ENCODE measurements at places on chromosomes 1 and 21.

- no peak for DNase-seq
- no peak overlapping the region for H3K4me3 ChIP-seq
- H3K27ac ChIP-seq, result no peak overlapping the region
- H3K36me3 ChIP-seq, result no peaks in the 10 kb centered on the region
- no peaks in the 10 kb centered on the region for H3K4me1 ChIP-seq
Observed at GRCh38 chr1:246798606-246799496, 74.6 kb downstream of the SCCPDH start.

DNA sequence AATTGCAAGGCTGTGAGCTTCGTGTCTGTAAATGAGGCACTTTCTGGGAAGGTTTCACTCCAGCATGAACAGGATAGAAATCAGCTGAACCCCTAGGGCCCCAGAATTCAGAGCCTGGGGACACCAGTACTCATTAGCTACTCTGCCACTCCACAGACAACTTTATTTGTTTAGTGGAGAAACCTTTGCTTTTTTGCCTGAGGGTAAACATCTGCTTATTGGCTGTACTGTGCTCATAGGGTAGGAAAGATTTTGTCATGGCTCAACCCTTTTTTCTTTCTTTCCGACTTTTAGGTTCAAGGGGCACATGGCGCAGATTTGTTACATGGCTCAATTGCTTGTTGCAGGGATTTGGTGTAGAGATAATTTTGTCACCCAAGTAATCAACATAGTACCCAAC lies 138.4 kb upstream of the BACE2 start:
- no peaks in the 10 kb centered on the region for H3K36me3 ChIP-seq
- H3K27ac ChIP-seq, result no peak overlapping the region
- H3K4me1 ChIP-seq, result no peaks in the 10 kb centered on the region
- H3K4me3 ChIP-seq, result no peak overlapping the region
- H3K27me3 ChIP-seq, result no peaks in the 10 kb centered on the region

GRCh38 chr1:186967656-186968394 lies 139.1 kb downstream of the PLA2G4A start:
- no peak overlapping the region for H3K4me3 ChIP-seq
- H3K4me1 ChIP-seq, result no peaks in the 10 kb centered on the region
- no peak for DNase-seq
- no peak overlapping the region for H3K27ac ChIP-seq

DNA sequence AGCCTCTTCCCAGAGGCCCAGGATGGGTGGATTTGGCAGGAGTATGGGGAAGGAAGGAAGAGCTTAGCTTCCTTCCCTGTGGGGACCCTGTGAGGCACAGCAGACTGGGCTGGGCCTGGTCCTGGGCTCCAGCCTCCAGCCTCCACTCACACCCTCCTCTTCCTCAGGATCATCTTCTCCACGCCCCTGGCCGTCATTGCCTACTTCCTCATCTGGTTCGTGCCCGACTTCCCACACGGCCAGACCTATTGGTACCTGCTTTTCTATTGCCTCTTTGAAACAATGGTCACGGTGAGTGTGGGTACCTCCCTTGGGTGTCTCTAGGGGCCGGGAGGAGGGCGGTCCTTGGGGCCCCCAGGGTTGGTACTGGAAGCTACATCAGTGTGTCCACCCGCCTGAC lies 10.1 kb downstream of the MFSD2A start:
- no peak overlapping the region for H3K4me3 ChIP-seq
- peaks cover 91% of the 10 kb centered on the region for H3K36me3 ChIP-seq
- no peaks in the 10 kb centered on the region for H3K27me3 ChIP-seq
- H3K27ac ChIP-seq, result no peak overlapping the region
- DNase-seq, result no peak

DNA sequence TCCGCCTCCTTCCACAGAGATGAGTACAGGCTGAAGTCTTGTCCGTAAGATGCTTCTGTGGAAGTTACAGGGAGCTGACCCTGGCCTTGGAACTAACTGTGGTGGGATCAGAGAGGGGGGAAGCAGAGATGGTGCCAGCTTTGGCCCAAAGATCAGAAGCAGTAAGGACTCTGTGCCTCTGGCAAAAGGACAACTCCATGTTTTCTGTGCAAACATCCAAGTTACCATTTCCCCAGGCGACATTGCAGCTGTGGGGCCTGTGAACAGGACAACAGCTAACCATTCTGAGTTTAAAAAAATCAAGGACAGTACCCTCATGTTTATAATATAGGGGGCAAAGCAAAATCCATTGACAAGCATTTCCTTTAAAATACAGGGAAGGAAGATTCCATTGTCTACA lies 38.4 kb downstream of the TEX35 start:
- H3K27me3 ChIP-seq, result no peaks in the 10 kb centered on the region
- H3K4me1 ChIP-seq, result no peaks in the 10 kb centered on the region
- no peak for DNase-seq

- no peak overlapping the region for H3K27ac ChIP-seq
- peaks cover 2% of the 10 kb centered on the region for H3K27me3 ChIP-seq
- H3K4me3 ChIP-seq, result no peak overlapping the region
- DNase-seq, result no peak
Observed at GRCh38 chr1:31483012-31483946, 70.3 kb downstream of the SERINC2 start.

DNA sequence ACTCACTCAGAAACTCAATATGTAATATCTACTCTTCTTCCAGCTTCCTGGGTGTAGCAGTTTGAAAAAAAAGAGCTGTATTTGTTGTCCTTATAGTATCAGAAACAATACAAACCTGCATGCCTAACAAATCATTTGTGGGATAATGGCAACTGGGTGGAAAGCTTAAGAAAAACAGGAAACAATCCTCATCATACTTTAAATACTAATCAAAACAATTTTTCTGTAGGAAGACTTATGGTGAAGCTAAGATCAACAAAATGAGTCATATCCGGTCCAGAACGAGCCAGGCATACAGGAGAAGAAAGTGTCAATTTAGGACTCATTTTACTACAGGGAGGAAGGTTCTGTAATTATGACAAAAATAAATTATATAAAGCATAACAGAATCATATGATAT lies 181.8 kb upstream of the ADGRL4 start:
- DNase-seq, result no peak
- no peaks in the 10 kb centered on the region for H3K27me3 ChIP-seq
- no peak overlapping the region for H3K4me3 ChIP-seq
- no peaks in the 10 kb centered on the region for H3K4me1 ChIP-seq
- no peaks in the 10 kb centered on the region for H3K36me3 ChIP-seq

DNA sequence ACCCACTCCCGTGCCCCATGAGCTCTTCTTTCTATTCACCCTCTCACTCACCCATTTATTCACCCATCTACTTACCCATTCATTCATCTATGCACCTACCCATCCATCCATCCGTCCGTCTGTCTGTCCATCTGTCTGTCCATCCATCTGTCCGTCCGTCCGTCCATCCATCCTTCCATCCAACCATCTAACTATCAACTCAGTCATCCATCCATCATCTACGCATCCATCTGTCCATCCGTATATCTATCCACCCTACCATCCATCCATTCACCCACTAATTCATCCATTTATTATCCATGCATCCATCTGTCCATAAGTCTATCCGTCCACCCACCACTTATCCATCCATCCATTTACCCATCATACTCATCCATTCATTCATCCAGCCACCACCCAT lies 10.8 kb upstream of the CSF3R start:
- no peaks in the 10 kb centered on the region for H3K4me1 ChIP-seq
- peaks cover 18% of the 10 kb centered on the region for H3K27me3 ChIP-seq
- H3K4me3 ChIP-seq, result no peak overlapping the region
- no peaks in the 10 kb centered on the region for H3K36me3 ChIP-seq
- H3K27ac ChIP-seq, result no peak overlapping the region
- DNase-seq, result no peak

- H3K4me3 ChIP-seq, result no peak overlapping the region
- no peak overlapping the region for H3K27ac ChIP-seq
- no peaks in the 10 kb centered on the region for H3K4me1 ChIP-seq
- no peak for DNase-seq
Observed at GRCh38 chr1:245901037-245901436, 606.0 kb downstream of the SMYD3 start.

- peaks cover 7% of the 10 kb centered on the region for H3K27me3 ChIP-seq
- peaks cover 27% of the 10 kb centered on the region for H3K4me1 ChIP-seq
- peak overlapping the region; percentile 23 for H3K27ac ChIP-seq
- no peak for DNase-seq
- H3K36me3 ChIP-seq, result no peaks in the 10 kb centered on the region
Observed at GRCh38 chr1:33231166-33231565, 25.1 kb upstream of the ZNF362 start.

GRCh38 chr1:212135166-212135565 lies 99.6 kb downstream of the DTL start:
- DNase-seq, result no peak
- H3K4me3 ChIP-seq, result no peak overlapping the region
- peaks cover 2% of the 10 kb centered on the region for H3K4me1 ChIP-seq
- H3K36me3 ChIP-seq, result peaks cover 39% of the 10 kb centered on the region
- H3K27me3 ChIP-seq, result no peaks in the 10 kb centered on the region
- no peak overlapping the region for H3K27ac ChIP-seq

GRCh38 chr1:179164494-179164893 lies 65.0 kb downstream of the ABL2 start:
- H3K4me1 ChIP-seq, result no peaks in the 10 kb centered on the region
- no peaks in the 10 kb centered on the region for H3K36me3 ChIP-seq
- no peak overlapping the region for H3K4me3 ChIP-seq
- no peak for DNase-seq

GRCh38 chr1:230825761-230826160 lies 42.6 kb downstream of the C1orf198 start:
- no peaks in the 10 kb centered on the region for H3K36me3 ChIP-seq
- no peak overlapping the region for H3K27ac ChIP-seq
- DNase-seq, result no peak
- H3K27me3 ChIP-seq, result peaks cover 2% of the 10 kb centered on the region

DNA sequence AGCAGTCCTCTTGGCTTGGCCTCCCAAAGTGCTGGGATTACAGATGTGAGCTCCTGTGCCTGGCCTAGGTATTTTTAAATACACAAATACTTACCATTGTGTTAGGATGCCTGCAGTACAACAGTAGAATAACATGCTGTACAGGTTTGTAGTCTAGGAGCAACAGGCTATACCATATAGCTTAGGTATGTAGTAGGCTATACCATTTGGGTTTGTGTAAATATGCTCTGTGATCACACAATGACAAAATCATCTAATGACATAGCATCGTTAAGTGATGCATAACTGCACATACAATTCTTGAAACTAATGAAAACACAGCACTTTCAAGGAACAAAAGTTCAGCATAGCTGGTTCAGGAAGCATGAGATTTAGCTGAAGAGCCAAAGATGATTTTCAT lies 12.7 kb downstream of the POU2F1 start:
- H3K36me3 ChIP-seq, result peaks cover 3% of the 10 kb centered on the region
- peaks cover 18% of the 10 kb centered on the region for H3K4me1 ChIP-seq
- no peaks in the 10 kb centered on the region for H3K27me3 ChIP-seq
- H3K4me3 ChIP-seq, result no peak overlapping the region
- H3K27ac ChIP-seq, result no peak overlapping the region

DNA sequence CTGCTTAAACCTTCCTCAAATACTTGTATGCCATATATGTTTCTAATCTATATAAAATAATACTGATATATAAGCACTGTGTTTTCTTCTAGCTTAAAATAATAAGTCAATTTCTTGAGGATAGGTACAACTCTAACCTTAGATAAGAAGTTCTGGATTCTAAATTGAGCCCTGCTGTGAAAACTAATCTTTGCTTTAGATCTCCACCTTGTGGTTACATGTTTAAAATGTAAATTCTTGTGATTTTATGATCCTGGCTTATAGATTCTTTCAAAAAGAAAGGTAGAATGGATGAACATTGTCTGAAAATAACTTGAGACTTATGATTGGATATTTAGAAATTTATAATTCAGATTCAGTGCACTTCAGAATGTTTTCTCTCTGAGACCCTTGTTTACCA lies 38.9 kb upstream of the HMCN1 start:
- H3K4me3 ChIP-seq, result no peak overlapping the region
- DNase-seq, result no peak
- H3K4me1 ChIP-seq, result peaks cover 15% of the 10 kb centered on the region
- peaks cover 9% of the 10 kb centered on the region for H3K27me3 ChIP-seq

DNA sequence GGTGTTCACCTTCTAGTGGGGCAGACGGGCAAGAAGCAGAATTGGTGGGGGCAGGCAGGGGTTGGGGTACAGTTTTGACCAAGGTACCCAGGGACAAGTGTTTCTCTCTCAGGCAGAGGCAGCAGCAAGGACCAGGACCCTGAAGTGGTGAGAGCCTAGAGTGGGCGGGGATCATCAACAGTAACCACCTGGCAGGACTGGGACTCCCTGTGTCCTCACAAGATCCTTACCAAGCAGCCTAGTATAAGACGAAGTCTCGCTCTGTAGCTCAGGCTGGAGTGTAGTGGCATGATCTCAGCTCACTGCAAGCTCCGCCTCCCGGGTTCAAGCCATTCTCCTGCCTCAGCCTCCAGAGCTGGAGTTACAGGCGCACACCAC lies 3.2 kb upstream of the NADK start:
- no peaks in the 10 kb centered on the region for H3K27me3 ChIP-seq
- H3K4me3 ChIP-seq, result no peak overlapping the region
- peak overlapping the region; percentile 83 for H3K27ac ChIP-seq
- no peak for DNase-seq

GRCh38 chr1:233295237-233295974 lies at the start of gene PCNX2:
Gene PCNX2 (minus strand): TSS chr1:233295725. CDS start chr1:233295478, 247 bp downstream.
- peak; percentile 44 for DNase-seq
- H3K27ac ChIP-seq, result peak within 1 kb of the TSS; percentile 86
- H3K36me3 ChIP-seq, result peaks cover 5% of the 10 kb centered on the region
- H3K4me1 ChIP-seq, result peaks cover 25% of the 10 kb centered on the region
- H3K27me3 ChIP-seq, result no peaks in the 10 kb centered on the region
- peak within 1 kb of the TSS; percentile 94 for H3K4me3 ChIP-seq

DNA sequence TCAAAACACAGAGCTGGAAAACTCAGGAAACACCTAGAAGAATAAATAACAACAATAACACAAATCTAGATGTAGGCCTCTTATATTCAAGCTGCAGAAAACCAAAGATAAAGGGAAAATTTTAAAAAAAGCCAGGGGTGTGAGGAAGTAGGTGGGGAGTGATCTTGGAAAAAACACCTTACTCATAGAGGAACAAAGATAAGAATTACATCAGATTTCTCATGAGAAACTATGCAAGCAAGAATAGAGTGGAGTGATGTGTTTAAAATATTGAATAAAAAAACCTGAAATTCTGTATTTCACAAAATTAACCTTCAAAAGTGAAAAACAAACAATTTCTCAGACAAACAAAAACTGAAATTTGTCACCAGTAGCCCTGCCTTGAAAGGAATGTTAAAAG lies 265.5 kb upstream of the RGS18 start:
- no peak for DNase-seq
- no peak overlapping the region for H3K4me3 ChIP-seq
- no peak overlapping the region for H3K27ac ChIP-seq
- H3K36me3 ChIP-seq, result no peaks in the 10 kb centered on the region
- no peaks in the 10 kb centered on the region for H3K4me1 ChIP-seq

- no peak for DNase-seq
- H3K36me3 ChIP-seq, result peaks cover 7% of the 10 kb centered on the region
- peaks cover 6% of the 10 kb centered on the region for H3K27me3 ChIP-seq
- no peak overlapping the region for H3K4me3 ChIP-seq
- H3K4me1 ChIP-seq, result no peaks in the 10 kb centered on the region
Observed at GRCh38 chr1:198472119-198472518, 68.4 kb downstream of the ATP6V1G3 start.
